ENCODE measurements at places on chromosomes 4 and X.
A peak's percentile ranks its signal among the peaks of the same experiment; 100 is the strongest.

GRCh38 chr4:186723292-186724057 lies at the start of gene FAT1:
FAT1 (minus strand) TSS chr4:186723856; CDS start chr4:186709827, 14,029 bp downstream.
- DNase-seq = peak; percentile 78

- DNase-seq = no peak
Measured at GRCh38 chr4:176437756-176438155, 118.0 kb downstream of the SPCS3 start.

- no peak for DNase-seq
Measured at GRCh38 chr4:140808256-140808655, 52.1 kb upstream of the TBC1D9 start.

GRCh38 chrX:47529548-47529947 lies 31.5 kb upstream of the ARAF start:
- DNase-seq = no peak

Data from EL (cell line).